ENCODE measurements at places on chromosomes 2 and 18.

GRCh38 chr2:38138419-38138818 is 62.5 kb upstream of the CYP1B1 start:
- no peak for DNase-seq
- no peak overlapping the region for H3K4me3 ChIP-seq
- H3K36me3 ChIP-seq = no peaks in the 10 kb centered on the region
- H3K4me1 ChIP-seq = no peaks in the 10 kb centered on the region

DNA sequence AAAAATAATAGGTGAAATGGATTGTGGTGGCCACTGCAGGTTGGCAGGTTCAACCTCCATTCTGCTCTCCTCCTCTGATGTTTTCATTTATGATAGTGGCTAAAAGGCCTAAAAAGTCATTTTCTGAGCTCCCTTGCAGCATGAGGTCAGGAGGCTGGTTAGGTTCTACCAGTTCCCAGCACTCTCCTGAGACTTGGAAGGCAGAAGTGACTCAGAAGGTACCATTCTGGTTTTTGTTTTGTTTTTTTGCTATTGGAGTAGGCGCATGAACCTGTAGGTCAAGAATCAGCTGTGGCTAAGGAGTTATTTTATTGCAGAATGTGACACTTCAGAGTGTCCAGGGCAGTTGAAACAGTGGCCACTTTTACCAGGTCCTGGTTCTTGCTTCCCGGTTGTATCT is 181.9 kb downstream of the CCDC102B start:
- H3K4me1 ChIP-seq = no peaks in the 10 kb centered on the region
- no peak overlapping the region for H3K4me3 ChIP-seq
- no peak for DNase-seq
- no peak overlapping the region for H3K27ac ChIP-seq

GRCh38 chr18:71027531-71027930 is 738.7 kb downstream of the SOCS6 start:
- no peaks in the 10 kb centered on the region for H3K36me3 ChIP-seq
- no peak overlapping the region for H3K27ac ChIP-seq

GRCh38 chr2:18063826-18064470 is 185.5 kb downstream of the KCNS3 start:
- no peak overlapping the region for H3K27ac ChIP-seq
- no peak overlapping the region for H3K4me3 ChIP-seq
- H3K36me3 ChIP-seq = no peaks in the 10 kb centered on the region
- H3K4me1 ChIP-seq = peaks cover 13% of the 10 kb centered on the region
- DNase-seq = no peak

DNA sequence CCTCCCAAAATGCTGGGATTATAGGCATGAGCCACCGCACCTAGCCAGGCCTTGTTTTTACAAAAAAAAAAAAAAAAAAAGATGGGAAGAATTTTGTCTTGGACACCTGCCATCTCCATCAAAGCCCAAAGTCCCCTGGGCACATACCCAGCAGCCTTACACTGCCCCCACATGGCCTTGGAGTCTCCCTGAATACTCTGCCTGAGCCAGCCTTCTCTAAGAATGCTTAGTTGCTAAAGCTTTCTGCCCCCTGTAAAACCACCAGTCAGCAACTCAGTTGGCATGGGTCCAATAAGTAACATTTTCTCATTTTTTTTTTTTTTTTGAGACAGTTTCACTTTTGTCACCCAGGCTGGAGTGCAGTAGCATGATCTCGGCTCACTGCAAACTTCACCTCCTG is 40.6 kb downstream of the SPC25 start:
- no peak overlapping the region for H3K27ac ChIP-seq
- H3K4me3 ChIP-seq = no peak overlapping the region
- H3K4me1 ChIP-seq = no peaks in the 10 kb centered on the region

DNA sequence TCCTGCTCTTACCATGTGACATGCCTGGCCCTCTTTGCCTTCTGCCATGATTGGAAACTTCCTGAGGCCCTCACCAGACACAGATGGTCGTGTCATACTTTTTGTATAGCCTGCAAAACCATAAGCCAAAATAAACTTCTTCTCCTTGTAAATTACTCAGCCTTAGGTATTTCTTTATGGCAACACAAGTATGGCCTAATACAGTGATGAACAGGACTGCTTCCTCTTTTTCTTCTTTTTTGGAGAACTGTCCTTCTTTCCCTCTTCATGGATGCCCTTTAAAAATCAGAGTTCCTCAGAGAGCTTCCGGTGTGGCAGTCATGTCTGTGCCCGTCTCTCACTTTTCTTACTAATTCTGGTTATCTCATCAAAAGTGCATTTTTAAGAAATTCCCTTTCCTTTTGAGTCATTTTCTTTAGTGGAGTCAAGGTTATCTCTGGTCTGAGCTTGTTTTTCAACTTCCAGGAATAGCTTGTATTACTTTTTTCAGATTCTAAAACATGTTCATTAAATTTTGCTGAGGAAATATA is 9.2 kb upstream of the IL1A start:
- no peak for DNase-seq
- H3K36me3 ChIP-seq = no peaks in the 10 kb centered on the region
- H3K4me1 ChIP-seq = no peaks in the 10 kb centered on the region
- H3K27me3 ChIP-seq = no peaks in the 10 kb centered on the region
- H3K27ac ChIP-seq = no peak overlapping the region
- H3K4me3 ChIP-seq = no peak overlapping the region

- H3K36me3 ChIP-seq = peaks cover 62% of the 10 kb centered on the region
- no peaks in the 10 kb centered on the region for H3K4me1 ChIP-seq
- H3K27ac ChIP-seq = no peak overlapping the region
- H3K4me3 ChIP-seq = no peak overlapping the region
- no peaks in the 10 kb centered on the region for H3K27me3 ChIP-seq
Measured at GRCh38 chr2:224831530-224831929, 115.4 kb upstream of the CCDC195 start.

DNA sequence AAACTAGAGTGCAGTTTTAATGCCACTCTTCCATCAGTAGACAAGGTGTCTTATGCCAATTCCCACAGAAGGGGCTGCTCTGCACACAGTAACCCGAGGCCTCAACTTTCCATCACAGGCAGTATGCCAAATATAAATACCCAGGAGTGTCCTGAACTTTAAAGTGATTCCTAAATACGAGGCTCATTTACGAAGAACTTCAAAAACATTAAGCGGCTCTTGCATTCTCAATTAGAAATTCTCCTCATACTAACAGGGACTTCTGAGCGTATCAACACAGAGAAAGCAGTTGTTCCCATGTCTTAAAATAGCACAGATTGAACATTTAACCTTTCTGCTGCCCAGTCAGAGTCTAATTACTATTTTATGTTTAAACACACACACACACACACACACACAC is 638.6 kb downstream of the ERBB4 start:
- no peaks in the 10 kb centered on the region for H3K27me3 ChIP-seq
- no peaks in the 10 kb centered on the region for H3K36me3 ChIP-seq
- H3K4me3 ChIP-seq = no peak overlapping the region
- no peaks in the 10 kb centered on the region for H3K4me1 ChIP-seq
- no peak overlapping the region for H3K27ac ChIP-seq

All from ascending aorta (tissue), 2 donors.